K562 (cell line): ENCODE measurements at places on chromosomes 5 and 9.

GRCh38 chr9:126393876-126394275 is 67.2 kb downstream of the MVB12B start:
- no peak for DNase-seq

GRCh38 chr5:118326481-118327045 is 661.8 kb downstream of the DTWD2 start:
- no peak for DNase-seq

DNA sequence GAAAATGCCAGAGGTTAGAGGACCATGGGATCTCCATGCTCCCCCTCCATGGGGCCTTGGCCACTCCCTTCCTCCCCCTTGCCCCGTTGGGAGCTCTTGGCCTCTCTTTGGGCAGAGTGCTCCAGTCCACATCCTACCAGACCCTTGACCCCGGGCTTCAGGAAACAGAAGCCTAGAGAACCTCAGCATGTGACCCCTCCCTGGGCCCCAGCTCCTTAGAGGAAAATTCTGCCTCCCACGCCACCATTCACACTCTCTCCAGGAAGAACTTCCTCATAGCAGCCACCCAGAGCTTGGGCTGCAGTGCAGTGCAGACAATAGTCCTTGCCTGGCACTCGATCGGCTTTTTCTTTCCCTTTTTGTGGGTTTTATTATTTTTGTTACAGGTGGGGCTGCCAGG is 6.0 kb downstream of the LHX6 start:
- DNase-seq: no peak

DNA sequence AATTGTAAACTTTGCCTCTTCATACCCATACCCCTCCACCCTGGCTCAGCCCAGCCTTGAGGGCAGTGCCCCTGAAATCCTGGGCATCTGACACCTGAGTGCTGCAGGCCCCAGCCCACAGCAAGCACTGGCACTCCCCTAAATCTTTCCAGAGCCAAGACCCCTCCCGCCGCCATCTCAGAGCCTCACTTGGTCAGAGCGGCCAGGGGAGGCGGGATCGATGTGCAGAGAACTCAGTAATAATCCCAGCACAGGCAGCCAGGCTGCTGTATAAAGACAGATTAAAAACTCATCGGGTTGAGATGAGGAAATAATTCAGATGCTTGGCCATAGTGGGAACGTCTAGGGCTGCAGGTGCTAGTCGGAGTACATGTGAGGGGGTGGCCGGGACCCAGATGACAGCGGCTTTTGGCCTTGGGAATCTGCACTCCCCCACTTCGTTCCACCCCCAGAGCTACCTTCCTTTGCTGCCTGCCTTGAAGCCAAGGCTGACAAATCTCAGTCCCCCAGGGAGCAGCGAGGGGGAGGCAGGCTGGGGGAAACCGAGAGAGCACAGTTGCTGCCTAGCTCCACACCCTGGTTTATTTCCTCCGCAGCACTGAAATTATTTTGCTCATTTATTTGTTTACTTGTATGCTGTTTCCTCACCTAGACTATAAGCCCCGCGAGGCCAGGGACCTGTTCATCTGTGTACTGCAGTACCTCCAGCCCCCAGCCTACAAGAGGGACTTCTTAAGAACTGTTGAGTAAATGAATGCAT is 19.5 kb upstream of the ARAP3 start:
- DNase-seq: no peak

DNA sequence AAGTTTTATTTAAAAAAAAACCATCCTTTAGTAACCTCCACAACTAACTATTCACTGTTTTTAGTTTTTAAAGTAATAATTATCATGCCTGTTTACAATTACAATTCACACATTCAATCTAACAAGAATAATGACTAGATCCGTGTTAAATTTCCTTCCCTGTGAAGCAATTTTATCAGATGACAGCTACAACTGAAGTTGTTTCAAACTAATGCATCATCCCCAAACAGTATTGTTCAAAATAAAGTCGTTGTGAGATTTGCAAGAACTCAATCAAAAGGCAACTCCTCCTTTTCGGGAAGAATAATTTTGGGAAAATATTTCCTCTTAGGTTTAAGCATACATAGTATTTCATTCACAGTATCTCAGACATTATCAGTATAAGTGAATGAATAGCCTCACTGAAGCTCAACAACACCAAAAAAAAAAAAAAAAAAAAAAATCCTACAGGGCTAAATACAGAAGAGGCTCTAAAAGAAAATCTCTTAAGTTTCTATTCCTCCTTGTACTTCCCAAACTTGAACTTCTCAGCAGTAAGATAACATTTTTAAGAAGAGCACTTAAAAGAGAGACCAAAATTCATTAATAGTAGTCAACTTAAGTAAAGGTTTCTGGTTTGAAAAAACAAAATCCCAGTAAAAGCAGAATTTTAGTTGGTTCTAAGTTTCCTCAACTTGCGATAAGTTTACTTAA is 9.4 kb downstream of the C9orf72 start:
- no peak for DNase-seq

DNA sequence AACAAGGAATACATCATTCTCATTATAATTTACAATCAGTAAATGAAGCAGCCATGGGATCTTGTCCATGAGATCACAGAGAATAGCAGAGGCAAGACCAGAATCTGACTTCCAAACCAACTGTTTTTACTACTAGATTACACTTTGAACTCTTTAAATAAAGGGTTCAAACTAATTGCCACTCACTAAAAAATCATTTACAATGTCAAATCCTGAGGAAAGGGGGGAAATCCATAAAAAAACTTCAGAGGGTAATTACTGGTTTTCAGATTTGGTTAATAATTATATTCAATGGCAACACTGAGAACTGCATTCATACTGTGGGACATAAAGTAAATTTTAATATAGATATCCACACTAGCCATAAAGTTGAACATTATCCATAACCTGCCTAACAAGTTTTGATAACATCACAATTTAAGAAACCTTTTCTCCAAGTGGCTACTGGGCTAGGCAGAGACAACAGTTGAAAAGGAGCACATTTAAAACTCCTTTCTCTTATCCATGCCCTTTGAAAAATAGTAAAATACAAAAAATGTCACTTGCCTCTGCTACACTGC is 15.9 kb downstream of the PLPP1 start:
- DNase-seq: no peak

- DNase-seq: no peak
These were observed 158.8 kb downstream of the GAS1 start for GRCh38 chr9:86788456-86788855.

DNA sequence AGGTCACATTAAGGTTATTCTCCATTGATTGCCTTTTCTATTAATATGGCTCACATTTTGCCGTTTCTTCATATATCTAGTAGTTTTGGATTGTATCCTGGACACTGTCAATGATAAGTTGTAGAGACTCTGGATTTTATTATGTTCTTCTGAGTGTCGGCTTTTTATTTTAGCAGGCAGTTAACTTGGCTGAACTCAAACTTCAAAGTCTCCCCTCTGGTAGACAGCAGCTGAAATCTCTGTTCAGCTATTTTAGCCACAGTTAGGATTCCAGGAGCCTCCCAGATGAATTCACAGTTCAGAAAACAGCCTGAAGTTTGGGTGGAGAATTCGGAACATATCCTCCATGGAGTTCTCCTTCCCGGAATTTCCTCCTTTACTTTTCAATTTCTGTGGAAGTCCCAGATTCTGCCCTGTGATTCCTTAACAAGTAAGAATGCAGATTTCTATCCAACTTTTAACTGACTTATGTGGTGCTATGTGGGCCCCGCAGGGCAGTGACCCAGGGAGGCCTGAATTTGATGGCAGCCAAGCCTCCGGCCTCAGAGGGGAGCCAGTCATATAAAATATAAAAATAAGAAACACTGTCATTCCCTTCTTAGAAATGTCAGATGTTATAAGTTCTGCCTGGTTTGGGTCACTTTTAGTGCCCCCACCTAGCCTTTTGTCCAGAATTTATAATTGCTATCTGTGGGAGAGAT is 39.3 kb upstream of the MVB12B start:
- no peak for DNase-seq

DNA sequence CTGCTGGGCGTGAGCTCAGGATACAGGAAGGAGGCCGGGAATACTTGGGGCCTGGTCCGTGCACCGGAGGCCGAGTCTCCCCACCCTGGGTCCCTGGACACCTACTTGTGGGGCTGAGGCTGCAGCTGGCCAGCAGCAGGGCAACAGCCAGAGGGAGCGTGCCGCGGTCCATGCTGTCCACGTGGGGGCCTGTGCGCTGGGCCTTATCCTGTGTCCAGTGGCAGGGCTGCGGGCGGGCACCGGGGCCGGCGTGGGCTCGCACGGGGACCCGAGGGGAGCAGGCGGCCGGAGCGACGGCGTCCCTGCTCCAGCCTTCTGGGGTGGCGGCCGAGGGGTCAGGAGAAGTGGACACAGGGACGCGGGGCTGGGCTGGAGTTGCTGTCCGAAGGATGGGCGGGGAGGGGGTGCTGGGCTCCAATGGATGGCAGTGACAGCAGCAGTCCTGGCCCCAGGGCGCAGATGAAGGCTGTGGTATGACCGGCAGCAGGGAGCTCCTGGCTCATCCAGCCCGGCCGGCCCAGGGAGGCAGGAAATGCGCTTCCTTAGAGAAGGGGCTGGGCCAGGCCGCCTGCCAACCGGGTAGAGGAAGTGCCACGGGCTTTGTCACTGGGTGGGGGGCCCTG is at the start of gene ENG:
TSS of gene ENG (minus strand) at position 475 of the 623 bp plus-strand sequence. CDS start at position 172, 303 bp downstream.
- DNase-seq: no peak

- no peak for DNase-seq
These were observed 56.5 kb upstream of the ANKRD55 start for GRCh38 chr5:56289602-56289987.

DNA sequence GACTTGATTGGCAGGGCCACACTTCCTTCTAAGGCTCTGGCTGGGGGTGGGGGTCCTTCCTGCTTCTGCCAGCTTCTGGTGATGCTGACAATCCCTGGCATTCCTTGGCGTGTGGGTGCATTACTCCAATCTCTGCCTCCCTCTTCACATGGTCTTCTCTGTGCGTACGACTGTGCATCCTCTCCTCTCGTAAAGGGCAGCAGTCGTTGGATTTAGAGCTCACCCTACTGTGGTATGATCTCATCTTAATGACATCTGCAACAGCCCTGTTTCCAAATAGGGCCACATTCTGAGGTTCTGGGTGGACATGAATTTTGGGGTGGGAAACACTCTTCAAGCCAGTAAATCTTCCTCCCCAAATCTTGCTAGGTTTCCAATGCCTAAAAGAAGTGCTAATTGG is 36.8 kb downstream of the ROPN1L start:
- no peak for DNase-seq

GRCh38 chr5:16536246-16536645 is 70.6 kb upstream of the ZNF622 start:
- no peak for DNase-seq

- DNase-seq: no peak
These were observed 7.4 kb upstream of the GRAMD2B start for GRCh38 chr5:126415789-126416188.

- no peak for DNase-seq
These were observed 4.8 kb upstream of the SREK1 start for GRCh38 chr5:66139318-66139712.

DNA sequence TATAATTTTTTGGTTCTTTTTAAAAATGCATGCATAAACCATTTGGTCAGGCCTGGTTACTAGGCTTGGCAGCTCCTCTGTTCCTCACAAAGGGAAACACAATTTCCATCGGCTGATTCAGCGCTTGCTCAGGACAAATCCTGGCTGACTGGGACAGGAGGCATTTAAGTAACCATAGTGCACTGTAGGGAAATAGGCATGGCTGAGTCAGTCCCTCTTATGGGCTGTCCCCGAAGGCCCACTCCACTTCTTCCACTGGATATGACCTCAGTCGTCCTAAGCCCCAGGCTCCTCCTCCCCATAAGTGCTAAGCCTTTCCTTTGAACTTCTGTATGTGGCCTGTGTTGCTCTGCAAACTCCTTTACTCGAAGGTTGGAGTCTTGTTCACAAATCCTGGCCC is 71.2 kb upstream of the GLIS3 start:
- no peak for DNase-seq

- DNase-seq: no peak
These were observed 51.2 kb downstream of the ADAMTS19 start for GRCh38 chr5:129511291-129511690.

GRCh38 chr5:173554989-173555705 is 61.3 kb downstream of the BOD1 start:
- DNase-seq: no peak

DNA sequence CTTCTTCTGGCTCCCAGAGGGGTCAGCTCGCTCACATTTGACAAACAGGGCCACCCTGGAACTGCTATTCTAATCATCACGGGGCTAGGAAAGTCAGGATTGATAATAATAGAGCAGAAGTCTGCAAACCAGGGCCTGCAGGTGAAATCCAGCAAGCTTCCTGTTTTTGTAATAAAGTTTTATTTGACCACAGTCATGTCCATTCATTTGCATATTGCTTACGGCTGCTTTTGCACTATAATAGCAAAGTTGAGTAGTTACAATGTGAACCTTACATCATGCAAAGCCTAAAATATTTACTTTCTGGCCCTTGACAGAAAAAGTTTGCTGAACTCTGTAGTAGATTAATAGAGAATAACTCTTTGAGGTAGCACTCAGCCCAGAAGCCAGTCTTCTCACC is 63.2 kb upstream of the CTXN3 start:
- no peak for DNase-seq

DNA sequence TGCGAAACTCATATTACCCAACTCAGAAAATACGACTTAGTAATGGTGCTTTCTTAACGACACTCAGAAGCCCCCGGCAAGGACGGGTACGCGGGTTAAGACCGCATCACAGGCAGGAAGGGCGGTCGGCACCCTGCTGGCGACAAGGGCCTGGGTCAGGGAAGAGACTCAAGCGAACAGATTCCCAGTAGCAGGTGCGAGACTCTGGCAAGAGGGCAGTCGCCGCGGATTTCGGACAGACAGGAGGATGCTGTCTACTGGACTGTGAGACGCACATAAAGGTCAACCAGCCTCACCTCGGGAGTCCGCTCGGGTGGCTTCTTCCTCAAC is 398 bp downstream of the RAPGEF6 start:
- DNase-seq: no peak

DNA sequence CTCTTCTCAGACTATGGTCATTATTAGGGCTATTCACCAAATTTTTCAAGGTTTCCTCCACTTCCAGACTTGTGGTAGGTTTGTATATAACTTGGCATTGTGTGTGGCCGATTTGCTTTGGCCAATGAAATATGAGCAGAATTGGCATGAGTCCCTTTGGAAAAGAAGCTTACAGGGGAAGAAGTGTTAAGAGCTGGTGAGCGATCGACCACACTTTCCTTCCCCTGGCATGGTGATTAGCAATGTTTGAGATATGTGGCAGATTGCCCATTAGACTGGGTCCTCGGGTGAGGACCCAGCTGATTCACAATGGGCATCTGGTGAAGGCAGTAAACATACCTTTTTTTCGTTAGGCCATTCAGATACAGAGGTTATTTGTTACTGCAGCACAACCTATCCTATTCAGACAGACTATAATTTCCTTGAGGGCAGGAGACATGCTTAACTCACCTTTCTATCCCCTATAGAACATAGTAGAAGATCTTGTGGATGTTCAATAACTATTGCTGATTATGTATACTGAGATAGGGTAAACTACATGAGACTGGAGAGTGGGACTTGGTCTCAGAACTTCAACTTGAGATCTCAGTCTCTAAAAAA is 62.8 kb upstream of the KLF9 start:
- DNase-seq: no peak
